CD4-positive, alpha-beta T cell treated with Interleukin-4 for 4 hours (primary cell): ENCODE measurements at places on chromosomes 12 and 14.

- no peak for DNase-seq
Observed at GRCh38 chr12:132724506-132725241, 14.0 kb downstream of the PGAM5 start.

DNA sequence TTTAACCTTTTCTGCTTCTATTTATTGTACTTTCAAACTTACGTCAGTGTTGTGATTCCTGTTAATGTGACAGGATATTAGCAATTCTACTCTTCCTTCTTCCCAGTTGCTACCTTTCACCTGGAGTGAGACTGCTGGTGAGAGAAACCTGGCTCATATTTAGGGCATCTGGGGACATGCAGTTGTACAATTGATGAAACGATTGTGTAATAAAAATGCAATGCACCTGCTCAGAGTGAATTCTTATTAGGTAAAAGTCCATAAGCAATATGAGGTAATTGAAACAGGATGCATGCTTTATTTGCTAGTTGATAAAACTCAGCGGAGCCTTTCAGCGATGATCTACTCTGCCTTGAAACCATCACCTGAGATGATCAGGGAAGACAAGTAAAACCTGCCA is 116.1 kb upstream of the FBXO33 start:
- DNase-seq, result no peak

DNA sequence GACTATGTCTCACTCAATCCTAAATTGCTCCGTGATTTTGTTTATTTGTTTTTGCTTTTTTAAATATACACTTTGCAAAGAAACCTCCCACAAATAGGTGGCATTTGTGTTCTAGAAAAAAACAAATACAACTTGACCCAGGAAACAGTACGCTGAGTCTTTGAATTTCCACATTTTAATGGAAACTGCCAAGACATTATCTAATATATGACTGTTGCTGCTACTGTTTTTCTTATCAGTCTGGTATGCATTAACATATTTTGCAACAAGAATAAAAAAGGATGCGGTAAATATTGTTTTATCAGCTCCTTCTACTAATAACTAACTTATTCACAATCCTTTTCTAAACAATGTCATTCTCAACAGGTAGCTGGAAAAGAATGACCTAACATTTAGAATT is 187.4 kb downstream of the LRIG3 start:
- no peak for DNase-seq

DNA sequence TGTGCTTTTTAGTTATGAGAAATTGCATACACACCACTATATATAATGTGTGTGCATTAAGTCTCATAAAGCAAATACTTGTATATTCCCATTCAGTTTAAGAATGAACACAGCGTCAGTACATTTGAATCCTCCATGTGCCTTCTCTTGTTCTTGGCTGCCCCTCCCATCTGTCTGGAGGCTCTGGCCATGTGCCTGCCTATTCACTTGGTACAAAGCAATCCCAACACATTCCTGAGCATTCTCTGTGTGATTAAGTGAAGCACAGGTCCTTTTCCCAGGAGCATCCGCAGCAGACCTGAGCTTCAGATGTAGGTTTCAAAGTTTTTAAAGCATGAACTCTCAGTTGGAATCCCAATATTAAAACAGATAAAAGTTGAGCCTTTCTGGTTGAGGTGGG is 58.7 kb downstream of the POLR3B start:
- no peak for DNase-seq

GRCh38 chr12:98924-99352 is 32.4 kb downstream of the IQSEC3 start:
- DNase-seq, result no peak

DNA sequence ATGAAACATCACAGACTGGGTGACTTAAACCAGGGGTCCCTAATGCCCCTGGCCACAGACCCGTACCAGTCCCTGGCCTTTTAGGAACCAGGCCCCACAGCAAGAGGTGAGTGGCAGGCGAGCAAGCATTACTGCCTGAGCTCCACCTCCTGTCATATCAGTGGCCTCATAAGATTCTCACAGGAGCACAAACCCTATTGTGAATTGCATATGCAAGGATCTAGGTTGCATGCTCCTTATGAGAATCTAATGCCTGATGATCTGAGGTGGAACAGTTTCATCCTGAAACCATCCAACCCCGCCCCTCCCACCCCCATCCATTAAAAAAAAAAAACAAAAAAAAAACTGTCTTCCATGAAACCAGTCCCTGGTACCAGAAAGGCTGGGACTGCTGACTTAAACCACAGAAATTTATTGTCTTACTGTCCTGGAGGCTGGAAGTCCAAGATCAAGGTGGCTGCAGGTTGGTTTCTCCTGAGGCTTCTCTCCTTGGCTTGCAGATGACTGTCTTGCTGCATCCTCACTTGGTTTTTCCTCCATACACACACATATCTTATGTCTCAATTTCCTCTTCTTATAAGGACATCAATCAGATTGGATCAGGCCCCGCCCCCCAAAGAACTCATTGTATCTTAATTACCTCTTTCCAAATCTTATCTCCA is 235.9 kb downstream of the CHST11 start:
- no peak for DNase-seq
